ENCODE measurements at places on chromosomes 3 and 15. TPM values are rescaled to one million over a fixed set of nuclear protein-coding genes. Genes with fewer than 3 reads are reported as not detected.

DNA sequence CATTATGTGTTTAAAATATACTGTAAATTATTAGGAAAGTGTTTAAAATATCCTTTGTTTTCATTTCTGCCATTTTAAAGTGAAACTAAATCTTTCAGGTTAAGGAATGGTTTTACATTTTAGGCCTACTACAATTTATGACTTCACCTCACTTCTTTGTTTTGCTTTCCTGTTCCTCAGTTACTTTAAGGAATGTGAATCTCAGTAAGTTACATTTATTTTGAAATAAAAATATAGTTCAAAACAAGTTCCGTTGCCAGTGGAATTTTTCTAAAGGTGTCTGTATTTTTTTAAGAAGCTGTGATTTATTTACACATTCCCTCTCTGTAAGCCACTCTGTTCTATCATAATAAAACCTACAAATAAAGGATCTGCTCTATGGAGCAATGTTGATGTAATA, 630.9 kb upstream of the AGTR1 start:
- H3K4me3 ChIP-seq = no peak overlapping the region
- no peak for DNase-seq
- no peaks in the 10 kb centered on the region for H3K27me3 ChIP-seq
- no peak overlapping the region for H3K27ac ChIP-seq
- H3K4me1 ChIP-seq = no peaks in the 10 kb centered on the region

DNA sequence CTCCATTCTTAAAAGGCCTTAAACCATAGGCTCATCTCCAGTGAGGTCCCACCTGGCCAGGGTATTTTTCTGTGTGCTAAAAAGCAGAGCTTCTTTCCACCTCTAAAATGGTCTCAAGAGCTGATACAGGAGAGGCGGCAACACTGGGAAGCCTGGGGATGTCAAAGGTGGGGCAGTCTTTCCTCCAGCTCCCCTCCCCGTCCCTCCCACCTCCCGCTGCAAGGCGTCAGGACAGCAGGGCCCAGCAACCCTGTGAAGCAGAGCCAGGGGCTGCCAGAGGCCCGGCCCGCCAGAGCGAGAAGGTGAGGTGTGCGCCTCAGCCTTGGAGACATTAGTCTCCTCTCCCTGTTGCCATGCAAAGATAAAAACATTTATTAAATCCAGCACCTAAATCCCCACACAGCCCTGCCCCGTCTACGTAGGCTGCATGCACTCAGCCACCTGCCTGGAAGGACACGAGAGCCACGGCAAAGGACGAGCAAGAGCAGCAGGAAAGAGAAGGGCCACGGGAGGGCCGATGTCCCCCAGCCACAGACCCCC, 75.6 kb downstream of the FAM174B start:
- H3K36me3 ChIP-seq = no peaks in the 10 kb centered on the region
- H3K27me3 ChIP-seq = no peaks in the 10 kb centered on the region
- no peak overlapping the region for H3K27ac ChIP-seq
- DNase-seq = no peak
- H3K4me1 ChIP-seq = no peaks in the 10 kb centered on the region

DNA sequence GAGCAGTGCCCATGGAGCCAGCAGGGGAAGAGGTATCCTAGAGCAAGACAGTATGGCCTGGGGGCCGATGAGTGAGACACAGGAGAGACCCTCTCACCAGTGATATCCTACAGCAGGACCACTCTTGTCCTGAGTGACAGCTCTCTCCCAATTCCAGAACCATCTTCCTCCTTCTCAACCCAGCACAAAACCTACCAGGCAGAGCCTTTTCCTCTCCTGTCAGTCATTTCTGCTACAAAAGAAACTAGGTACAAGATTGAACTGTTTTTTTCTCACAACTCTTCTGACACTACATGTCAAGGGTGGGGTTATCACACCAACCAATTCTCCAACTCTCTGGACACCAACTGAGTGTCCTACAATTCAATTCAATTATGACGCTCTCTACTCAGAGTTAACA, 506.6 kb downstream of the EPHB1 start:
- H3K27ac ChIP-seq = no peak overlapping the region
- H3K36me3 ChIP-seq = no peaks in the 10 kb centered on the region
- H3K27me3 ChIP-seq = no peaks in the 10 kb centered on the region

DNA sequence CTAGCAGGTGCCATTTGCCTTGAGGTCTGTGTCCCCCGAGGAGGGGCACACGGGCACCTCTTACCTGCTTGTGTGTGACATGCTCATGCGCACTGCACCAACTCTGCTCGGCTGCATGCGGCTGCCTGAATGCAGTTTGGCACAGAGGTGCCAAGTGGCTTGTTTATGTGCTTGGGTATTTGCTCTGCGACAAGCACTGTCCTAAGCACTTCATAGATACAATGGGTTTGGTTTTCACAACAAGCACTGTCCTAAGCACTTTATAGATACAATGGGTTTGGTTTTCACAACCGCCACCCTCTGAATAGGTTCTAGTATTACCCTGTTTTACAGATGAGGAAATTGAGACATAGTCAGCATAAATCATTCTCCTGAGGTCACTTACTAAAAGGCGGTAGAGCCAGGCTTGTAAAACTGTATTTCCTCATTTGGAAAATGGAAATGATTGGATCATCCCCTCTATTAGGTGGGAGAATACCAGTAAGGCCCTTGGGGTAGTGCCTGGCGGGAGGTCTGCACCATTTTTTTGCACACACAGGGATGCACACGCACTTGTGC, 487 bp downstream of the ITIH4 start:
- H3K4me1 ChIP-seq = no peaks in the 10 kb centered on the region
- no peaks in the 10 kb centered on the region for H3K36me3 ChIP-seq
- H3K4me3 ChIP-seq = no peak overlapping the region
- no peak for DNase-seq
- peak overlapping the region; percentile 62 for H3K27ac ChIP-seq

- no peaks in the 10 kb centered on the region for H3K27me3 ChIP-seq
- H3K36me3 ChIP-seq = no peaks in the 10 kb centered on the region
- no peak overlapping the region for H3K27ac ChIP-seq
- DNase-seq = no peak
- H3K4me1 ChIP-seq = no peaks in the 10 kb centered on the region
Observed at GRCh38 chr15:74258456-74259291, 22.5 kb downstream of the CCDC33 start.

GRCh38 chr3:144270100-144270499, 298.5 kb downstream of the DIPK2A start:
- H3K4me1 ChIP-seq = no peaks in the 10 kb centered on the region
- no peaks in the 10 kb centered on the region for H3K36me3 ChIP-seq
- no peak for DNase-seq
- H3K27ac ChIP-seq = no peak overlapping the region
- no peak overlapping the region for H3K4me3 ChIP-seq

DNA sequence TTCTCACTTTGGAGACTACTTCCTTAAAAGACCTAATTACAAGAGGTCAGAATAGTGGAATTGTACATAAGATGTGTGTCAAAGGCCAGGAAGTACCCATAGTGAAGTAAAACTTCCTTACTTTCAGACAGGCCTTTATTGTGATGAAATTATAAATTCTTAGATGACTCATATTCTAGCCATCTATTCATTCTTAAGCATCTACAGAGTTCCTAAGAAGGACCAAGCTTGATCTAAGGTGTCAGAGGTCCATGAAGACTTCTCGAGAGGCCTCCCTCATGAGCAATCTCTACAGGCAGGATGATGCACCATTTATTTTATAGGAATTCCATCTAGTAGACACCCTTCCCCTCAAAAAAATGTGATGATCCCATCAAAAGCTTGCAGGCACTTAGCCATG, 493.3 kb downstream of the MAGI1 start:
- no peaks in the 10 kb centered on the region for H3K36me3 ChIP-seq
- H3K4me3 ChIP-seq = no peak overlapping the region
- H3K27me3 ChIP-seq = no peaks in the 10 kb centered on the region
- no peak for DNase-seq
- no peak overlapping the region for H3K27ac ChIP-seq

GRCh38 chr15:74723754-74724334, 1.5 kb downstream of the CYP1A1 start:
- no peak for DNase-seq
- H3K4me1 ChIP-seq = no peaks in the 10 kb centered on the region
- H3K27ac ChIP-seq = no peak overlapping the region
- H3K36me3 ChIP-seq = no peaks in the 10 kb centered on the region
- H3K4me3 ChIP-seq = no peak overlapping the region
- H3K27me3 ChIP-seq = no peaks in the 10 kb centered on the region

GRCh38 chr15:67865331-67865730, 25.5 kb upstream of the RNU6-1 start:
- H3K36me3 ChIP-seq = no peaks in the 10 kb centered on the region
- H3K4me1 ChIP-seq = no peaks in the 10 kb centered on the region
- H3K27ac ChIP-seq = no peak overlapping the region
- DNase-seq = no peak
- H3K4me3 ChIP-seq = no peak overlapping the region

DNA sequence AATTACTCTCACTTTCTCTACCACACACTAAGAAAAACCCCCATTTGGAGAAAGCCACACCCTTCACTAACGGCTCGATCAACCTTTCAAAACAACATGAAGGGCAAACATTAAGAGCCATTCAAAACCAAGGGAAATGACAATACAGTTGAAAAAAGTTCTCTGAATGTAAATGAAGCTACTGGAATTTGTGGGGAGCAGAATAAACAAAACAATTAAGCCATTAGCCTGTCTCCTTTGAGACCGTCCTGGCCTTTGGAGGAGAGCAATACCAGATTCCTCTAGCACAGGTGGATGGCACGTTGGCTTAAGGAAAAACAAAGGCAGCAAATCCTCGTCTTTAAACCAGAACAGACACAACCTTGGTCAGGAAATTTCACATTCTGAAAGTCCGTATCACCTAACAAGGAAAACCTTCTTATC, 18.7 kb downstream of the MYO1E start:
- H3K4me1 ChIP-seq = no peaks in the 10 kb centered on the region
- H3K4me3 ChIP-seq = no peak overlapping the region

- H3K36me3 ChIP-seq = no peaks in the 10 kb centered on the region
- H3K4me1 ChIP-seq = peaks cover 11% of the 10 kb centered on the region
- peak; percentile 92 for DNase-seq
- peak overlapping the region; percentile 89 for H3K4me3 ChIP-seq
- H3K27me3 ChIP-seq = no peaks in the 10 kb centered on the region
Observed at GRCh38 chr3:138186803-138187295, 252 bp upstream of the ARMC8 start.

GRCh38 chr3:123353850-123354233, 95.0 kb downstream of the ADCY5 start:
- H3K4me1 ChIP-seq = no peaks in the 10 kb centered on the region
- no peak overlapping the region for H3K27ac ChIP-seq
- DNase-seq = no peak
- no peaks in the 10 kb centered on the region for H3K27me3 ChIP-seq

DNA sequence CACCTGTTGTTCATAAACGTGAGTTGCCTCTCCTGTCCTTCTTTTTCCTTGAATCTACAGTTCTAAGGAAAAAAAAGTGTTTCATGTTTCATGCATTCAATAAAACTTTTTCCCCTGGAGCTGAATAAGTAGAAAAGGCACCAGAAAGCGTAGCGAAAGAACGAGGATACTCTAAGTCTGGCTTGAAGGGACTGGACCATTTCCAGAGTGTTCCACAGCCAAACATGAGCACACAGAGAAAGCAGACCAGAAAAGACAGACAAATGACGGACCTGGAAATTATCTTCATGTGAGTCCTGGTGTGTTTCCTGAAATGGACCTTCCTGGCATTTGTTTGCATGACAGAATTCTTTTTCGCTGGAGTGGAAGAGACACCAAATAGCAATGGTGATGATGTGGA, 204.7 kb downstream of the SV2B start:
- H3K36me3 ChIP-seq = no peaks in the 10 kb centered on the region
- H3K27me3 ChIP-seq = no peaks in the 10 kb centered on the region
- H3K27ac ChIP-seq = no peak overlapping the region
- no peaks in the 10 kb centered on the region for H3K4me1 ChIP-seq

GRCh38 chr3:99330924-99331532, 307.4 kb upstream of the COL8A1 start:
- no peaks in the 10 kb centered on the region for H3K4me1 ChIP-seq
- no peaks in the 10 kb centered on the region for H3K36me3 ChIP-seq
- H3K27ac ChIP-seq = no peak overlapping the region
- no peaks in the 10 kb centered on the region for H3K27me3 ChIP-seq

DNA sequence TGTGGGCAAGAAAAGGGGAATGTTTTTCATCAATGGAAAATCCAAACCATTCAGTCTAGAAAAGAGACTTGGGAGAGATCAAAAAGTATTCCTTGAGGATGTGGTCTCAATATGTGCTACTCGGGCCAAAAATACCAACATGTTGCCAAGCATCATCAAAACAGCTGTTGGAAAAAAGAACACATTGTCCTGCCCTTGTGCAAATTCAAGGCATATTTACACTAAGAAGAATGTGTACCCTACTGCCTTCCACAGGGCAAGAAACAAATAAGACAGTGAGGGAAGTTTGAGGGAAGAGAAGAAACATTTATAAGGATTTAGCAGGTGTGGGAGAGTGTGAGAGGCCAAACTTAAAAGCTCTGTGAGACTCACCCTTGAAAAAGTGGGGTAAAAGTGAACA, 252.1 kb downstream of the NTRK3 start:
- no peak for DNase-seq
- no peak overlapping the region for H3K27ac ChIP-seq
- no peaks in the 10 kb centered on the region for H3K4me1 ChIP-seq
- H3K36me3 ChIP-seq = no peaks in the 10 kb centered on the region

GRCh38 chr3:45145223-45145622, 955 bp downstream of the CDCP1 start:
- no peaks in the 10 kb centered on the region for H3K36me3 ChIP-seq
- H3K4me1 ChIP-seq = peaks cover 13% of the 10 kb centered on the region
- no peaks in the 10 kb centered on the region for H3K27me3 ChIP-seq
- H3K27ac ChIP-seq = no peak overlapping the region

- no peaks in the 10 kb centered on the region for H3K36me3 ChIP-seq
- no peaks in the 10 kb centered on the region for H3K27me3 ChIP-seq
- H3K27ac ChIP-seq = peak overlapping the region; percentile 66
- H3K4me1 ChIP-seq = peaks cover 7% of the 10 kb centered on the region
- no peak overlapping the region for H3K4me3 ChIP-seq
Observed at GRCh38 chr3:15768421-15769255, 29.1 kb downstream of the ANKRD28 start.

The ZDHHC3 gene
- 21.1 TPM for total RNA-seq

The RETNLB gene
- total RNA-seq = not detected

The KCNH8 gene
- 2.1 TPM for total RNA-seq

The PLAAT1 gene
- total RNA-seq = not detected

The TMEM266 gene
- 3.3 TPM for total RNA-seq

The GP5 gene
- not detected for total RNA-seq

The SEMA6D gene
- 14.1 TPM for total RNA-seq

The DGKG gene
- 0.90 TPM for total RNA-seq

The CADM2 gene
- total RNA-seq = 0.43 TPM

The PLSCR5 gene
- not detected for total RNA-seq

All from pancreas (tissue), 10 donors.